ENCODE measurements at places on chromosomes 7 and 10.
A peak's percentile ranks its signal among the peaks of the same experiment; 100 is the strongest.

GRCh38 chr10:109668154-109668665 lies 255.1 kb downstream of the XPNPEP1 start:
- DNase-seq, result no peak

DNA sequence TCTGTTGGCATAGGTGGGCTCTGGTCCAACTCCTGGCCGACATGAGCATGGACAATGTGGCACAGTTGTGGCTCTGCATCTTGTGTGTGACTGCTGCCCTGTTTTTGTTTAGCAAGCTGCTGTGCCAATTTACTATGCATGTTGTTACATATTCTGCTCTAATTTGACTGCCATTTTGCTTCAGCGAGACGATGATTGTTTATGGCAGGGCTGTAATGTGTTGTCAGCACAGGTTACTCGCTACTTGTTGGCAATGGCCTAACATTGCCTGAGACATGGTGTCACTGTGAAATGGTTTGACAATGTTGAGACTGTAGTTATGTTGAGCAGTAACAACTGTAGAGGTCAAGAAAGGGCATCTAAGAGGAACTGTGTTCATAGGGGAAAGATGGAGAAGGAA lies 659.6 kb downstream of the AUTS2 start:
- no peak for DNase-seq

GRCh38 chr7:120307991-120308545 lies 35.1 kb downstream of the KCND2 start:
- no peak for DNase-seq

- DNase-seq, result no peak
Observed at GRCh38 chr10:116164291-116164690, 108.7 kb downstream of the GFRA1 start.

DNA sequence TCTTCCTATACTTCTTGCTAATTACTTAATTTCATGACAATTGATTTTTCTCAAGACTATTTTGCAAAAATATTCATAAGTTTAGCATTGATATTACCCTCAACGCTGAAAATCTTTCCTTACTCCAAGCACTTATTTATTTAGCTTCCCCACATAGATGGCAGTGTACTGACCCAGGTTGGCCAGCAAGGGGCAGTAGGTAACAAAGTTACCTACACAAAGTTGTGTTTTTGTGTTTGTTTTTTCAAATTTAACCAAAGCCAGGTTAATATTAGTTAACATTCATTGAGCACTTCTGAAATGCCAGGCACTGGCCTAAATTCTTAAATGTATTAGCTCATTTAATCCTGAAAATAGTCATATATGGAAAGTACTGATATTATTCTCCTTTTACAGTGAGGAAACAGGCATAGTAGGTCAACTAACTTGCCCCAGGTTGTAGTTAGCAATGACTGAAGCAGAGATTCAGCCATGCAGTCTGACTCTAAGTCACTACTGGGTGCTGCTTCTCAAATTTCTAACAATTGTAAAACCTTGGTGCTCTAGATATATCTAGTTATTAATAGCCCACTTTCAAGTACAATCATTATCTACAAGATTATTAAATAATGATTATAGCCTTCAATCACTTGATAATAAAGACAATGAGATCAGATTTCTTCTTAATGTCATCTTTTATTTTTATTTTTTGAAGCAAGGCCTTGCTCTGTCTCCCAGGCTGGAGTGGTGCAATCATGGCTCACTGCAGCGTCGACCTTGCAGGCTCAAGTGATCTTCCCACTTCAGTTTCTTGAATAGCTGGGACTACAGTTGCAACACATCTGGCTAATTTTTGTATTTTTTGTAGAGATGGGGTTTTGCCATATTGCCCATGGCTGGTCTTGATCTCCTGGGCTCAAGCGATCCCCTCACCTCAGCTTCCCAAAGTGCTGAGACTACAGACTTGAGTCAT lies 5.8 kb upstream of the GGCT start:
- peak; percentile 15 for DNase-seq

GRCh38 chr10:122186816-122187810 lies 84.0 kb upstream of the BTBD16 start:
- DNase-seq, result no peak

GRCh38 chr10:70350501-70350900 lies 31.9 kb downstream of the LRRC20 start:
- DNase-seq, result no peak

GRCh38 chr7:17194656-17195055 lies 103.8 kb upstream of the AHR start:
- no peak for DNase-seq

DNA sequence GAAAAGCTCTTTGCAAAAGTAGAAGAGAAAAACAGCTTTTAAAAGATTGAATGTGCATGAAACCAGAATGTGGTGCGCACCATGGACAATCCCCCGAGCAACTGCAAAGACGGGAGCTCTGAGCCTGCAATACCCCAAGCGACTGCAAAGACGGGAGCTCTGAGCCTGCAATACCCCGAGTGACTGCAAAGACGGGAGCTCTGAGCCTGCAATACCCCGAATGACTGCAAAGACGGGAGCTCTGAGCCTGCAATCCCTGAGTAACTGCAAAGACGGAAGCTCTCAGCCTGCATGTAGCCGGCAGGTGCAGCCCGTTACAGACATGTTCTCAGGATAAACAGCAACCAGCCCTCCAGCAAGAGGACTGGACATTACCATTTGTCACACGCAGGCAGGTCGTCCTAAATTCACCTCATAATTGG lies 6.2 kb downstream of the ZNF775 start:
- DNase-seq, result no peak

GRCh38 chr10:62610649-62611229 lies 193.8 kb upstream of the ADO start:
- peak; percentile 50 for DNase-seq

DNA sequence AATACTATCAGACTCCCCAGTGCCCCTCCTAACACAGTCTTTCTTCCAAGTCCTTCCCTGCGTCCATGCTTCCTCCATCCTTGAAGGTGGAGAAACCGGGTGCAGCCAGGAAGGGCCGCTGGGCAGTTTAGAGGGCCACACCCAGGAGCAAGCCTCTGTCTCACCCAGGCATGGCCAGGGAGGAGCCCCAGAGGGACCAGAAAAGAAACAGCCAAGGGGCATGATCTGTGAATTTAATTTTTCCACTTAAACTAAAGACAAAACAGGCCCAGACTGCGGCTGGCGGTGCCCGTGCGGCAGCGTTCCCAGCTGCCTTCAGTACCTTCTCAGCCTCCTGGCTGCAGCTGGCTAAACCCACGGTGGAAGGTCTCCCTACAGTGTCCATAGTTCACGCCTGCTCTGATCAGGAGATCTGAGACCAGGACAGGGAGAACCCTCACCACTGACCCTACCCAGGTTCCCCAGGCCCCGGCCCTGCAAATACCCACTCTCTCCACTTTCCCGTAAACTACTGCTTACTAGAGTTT lies 12.9 kb downstream of the UNCX start:
- DNase-seq, result no peak

- DNase-seq, result no peak
Observed at GRCh38 chr10:124213471-124213870, 120.1 kb upstream of the CHST15 start.

DNA sequence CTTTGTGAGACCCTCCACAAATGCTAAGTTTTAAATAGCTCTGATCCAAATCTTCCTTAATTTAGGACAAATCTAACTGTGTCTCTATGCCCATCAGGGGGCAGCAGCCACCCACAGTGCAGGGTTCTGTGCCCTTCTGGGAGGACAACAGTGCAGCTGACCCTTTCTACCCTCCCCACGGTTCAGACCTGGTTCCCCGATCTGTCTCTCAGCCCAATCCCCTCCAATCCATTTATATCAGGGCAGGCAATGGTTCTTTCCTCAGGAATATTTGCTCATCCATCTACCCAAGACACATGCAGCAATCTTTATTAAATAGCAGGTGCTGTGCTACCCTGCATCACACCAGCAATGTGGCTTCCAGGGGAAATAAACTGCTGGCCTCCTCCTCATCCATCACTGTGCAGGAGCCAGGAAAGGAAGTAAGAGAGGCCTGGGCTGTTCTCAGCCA lies 4.0 kb upstream of the RBM28 start:
- DNase-seq, result peak; percentile 41

- DNase-seq, result no peak
Observed at GRCh38 chr7:135536150-135536549, 21.6 kb upstream of the NUP205 start.

DNA sequence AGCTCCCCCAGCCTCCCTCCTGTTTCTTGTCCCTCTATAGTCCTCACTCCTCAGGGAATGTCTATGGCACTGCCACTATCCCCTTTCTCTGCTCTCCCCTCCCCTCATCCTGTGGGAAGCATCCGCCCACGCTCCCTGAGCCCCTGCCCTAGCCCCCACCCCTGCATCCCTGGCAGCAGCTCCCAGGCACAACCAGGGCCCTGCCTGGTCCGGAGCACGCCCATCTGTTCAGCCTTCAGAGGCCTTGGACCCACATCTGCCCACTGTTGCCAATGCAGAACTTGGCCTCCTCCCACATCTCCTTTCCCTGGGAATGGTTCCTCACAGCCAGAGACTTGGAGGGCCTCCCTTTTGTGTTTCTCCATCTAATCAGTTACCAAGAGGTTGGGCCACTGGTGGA lies 20.4 kb upstream of the TBRG4 start:
- DNase-seq, result no peak

DNA sequence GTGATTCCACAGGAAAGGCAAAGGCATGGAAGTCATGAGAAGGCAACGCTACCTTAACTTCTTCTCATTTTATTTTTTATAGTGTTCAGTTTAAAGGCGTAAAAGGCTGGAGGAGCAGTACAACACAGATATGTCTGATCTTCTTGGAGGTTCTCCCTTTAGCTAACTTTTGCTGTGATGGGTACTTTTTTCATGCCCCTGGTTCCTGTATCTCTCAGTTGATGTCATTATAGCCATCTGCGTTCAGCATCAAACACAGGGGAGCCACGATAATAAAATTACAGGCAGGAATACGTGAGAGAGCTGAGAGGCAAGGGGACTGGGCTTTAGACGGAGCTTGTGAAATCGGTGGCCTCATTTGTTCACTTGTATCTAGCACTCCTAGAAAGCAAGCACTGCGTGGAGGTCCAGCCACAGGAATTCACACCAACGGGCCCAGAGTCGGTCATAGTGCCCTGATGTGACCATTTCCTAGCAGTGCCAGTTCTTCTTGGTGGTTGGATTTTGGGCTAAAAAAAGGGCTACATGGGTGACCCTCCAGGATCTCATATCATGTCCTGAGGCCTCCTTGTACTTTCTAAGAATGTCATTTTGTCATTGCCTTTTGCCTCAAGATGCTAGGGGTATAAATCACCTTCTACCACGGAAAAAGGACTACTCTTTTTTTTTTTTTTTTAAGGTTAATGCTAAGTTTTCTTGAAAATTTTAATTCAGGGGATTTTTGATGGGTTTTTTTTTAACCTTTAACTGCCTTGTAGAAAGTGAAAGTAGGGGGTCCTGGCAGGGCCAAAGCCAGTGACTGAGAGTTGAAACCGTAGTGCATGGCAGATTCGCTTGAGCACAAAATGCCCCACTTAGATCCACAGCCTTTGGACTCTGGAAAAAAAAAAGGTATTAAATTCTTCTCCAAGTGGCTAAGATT lies 191.5 kb downstream of the CELF2 start:
- DNase-seq, result no peak

- no peak for DNase-seq
Observed at GRCh38 chr10:73865459-73866442, 8.6 kb downstream of the CAMK2G start.

Measured in RWPE1 (cell line).